ENCODE measurements at places on chromosomes 7 and 10.

- no peak for DNase-seq
Measured at GRCh38 chr10:89241026-89241425, 10.5 kb downstream of the LIPA start.

GRCh38 chr10:28743576-28743975 lies 66.3 kb downstream of the BAMBI start:
- DNase-seq: no peak

- DNase-seq: no peak
Measured at GRCh38 chr10:123035467-123036086, 26.8 kb downstream of the ACADSB start.

GRCh38 chr10:124588736-124589490 lies 127.3 kb downstream of the LHPP start:
- no peak for DNase-seq

- no peak for DNase-seq
Measured at GRCh38 chr7:108167460-108167859, 37.3 kb upstream of the LAMB4 start.

DNA sequence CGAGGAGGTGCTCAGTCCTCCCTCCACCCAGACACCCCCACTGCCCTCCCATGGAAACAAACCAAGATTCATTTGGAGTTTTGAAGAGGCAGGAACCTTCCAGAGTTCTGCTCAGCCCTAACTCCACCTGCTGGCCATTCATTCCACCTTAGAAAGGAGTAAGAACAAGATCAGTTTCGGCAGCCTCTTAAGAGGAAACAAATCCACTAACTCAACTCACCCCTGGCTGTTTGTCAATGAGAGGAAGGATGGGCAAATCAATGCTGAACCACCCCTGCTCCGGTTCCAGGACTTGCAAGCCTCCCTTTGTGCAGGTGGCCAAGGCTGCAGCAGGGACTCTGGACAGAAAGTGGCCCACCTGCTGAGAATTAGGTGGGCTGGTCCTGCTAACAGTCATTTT lies 26.2 kb downstream of the CCDC3 start:
- no peak for DNase-seq

DNA sequence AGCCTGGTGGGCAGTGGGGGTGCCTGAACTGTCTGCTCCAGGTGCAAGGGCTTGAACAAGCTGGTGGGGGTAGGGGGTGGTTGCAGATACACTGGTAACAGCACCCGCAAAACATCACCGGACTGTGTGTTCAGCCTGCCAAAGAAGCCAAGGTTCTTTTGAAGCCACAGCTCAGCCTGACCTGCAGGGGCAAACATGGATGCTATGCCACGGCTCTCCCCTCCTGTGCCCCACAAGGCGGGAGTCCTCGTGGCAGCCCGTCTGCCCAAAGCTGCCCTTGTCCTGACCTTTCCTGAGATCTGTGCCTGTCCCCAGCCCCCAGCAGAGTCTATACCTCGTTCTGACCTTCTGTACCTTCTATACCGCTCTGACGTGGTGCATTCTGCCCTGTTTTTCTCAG lies 285.7 kb downstream of the GLRX3 start:
- no peak for DNase-seq

DNA sequence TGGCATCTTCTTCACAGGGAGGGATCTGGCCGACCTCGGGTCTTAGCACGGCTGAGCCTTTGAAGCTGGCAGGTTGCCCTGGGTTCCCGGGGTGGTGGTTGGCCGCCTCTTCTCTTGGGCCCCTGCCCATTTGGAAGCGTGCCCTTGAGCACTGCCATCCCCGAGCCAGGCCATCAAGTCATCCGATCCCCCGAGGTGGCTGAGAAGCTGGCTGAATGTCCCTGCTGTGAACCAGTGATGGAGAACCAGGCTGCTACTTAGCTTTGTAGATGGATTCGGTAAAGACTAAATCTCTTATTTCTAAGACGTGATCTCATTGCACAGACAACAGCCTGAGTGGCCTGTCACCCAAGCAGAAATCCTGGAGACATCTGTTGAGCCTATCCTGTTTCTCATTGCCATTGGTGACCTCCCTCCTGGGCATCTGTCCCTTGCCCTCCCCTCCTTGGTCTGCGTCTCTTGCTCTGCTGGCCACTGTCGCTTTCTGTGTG lies 74.3 kb downstream of the GRK5 start:
- peak; percentile 50 for DNase-seq

- no peak for DNase-seq
Measured at GRCh38 chr10:133258066-133258817, 18.4 kb downstream of the ADAM8 start.

GRCh38 chr10:28375399-28376354 lies 72.8 kb upstream of the MPP7 start:
- no peak for DNase-seq

- DNase-seq: no peak
Measured at GRCh38 chr7:7761340-7761973, 43.0 kb upstream of the RPA3 start.

DNA sequence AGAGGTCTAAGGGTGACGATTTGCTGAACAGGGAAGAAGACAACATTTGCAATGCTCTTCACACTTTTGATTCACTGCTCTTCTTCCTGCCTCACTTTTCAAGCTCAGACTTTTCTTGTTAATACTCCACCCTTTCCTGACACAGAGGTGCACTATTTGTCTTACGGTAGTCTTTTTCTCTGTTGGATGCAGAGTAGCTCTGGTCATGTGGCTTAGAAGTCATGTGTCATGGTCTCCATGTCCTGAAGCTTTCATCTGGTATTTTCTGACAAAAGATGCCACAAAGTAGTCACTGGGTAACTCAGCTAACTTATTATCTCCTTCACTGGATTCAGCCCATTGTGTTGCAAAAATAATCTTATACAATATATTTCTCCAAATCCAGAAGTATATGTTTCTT lies 149.1 kb downstream of the TFEC start:
- DNase-seq: no peak

GRCh38 chr7:133587903-133588302 lies 335.0 kb downstream of the EXOC4 start:
- no peak for DNase-seq

DNA sequence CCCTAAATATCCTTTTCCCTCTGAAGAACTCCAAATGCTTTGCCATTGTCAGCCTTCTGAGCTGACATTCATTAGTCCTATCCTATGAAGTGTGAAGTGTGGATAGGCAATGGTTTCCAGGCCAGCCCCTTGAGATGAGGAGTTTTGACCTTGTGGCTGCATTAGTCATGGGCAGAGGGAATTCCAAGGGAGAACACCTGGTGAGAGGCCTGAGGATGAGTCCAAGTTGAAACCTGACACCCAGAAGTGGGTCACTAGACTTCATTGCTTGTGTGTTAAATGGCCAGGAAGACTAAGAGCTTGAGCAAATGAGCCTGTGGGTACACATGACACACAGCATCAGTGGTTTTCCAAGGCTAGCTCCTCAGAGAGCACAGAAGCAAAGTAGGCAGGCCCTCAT lies 260.8 kb downstream of the SKAP2 start:
- DNase-seq: no peak

DNA sequence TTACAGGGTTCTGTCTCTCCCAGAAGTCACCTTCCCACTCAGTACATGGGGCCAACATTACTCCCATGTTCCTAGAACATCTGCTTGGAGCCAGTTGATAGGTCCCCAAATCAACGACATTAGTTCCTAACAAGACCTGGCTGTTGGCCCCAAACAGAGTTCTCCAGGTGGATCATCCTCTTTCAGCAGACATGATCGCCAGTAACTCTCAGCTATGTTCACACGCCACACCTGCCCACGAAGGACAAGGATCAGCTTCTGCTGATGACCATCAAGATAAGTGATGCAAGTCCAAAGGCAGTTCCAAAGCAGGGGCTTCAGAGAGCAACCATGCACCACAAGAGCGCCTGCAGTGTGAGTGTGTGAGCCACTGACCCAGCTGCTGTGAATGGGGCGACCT lies 11.0 kb downstream of the ZNF777 start:
- DNase-seq: no peak

All from thoracic aorta (tissue), 2 donors.